ENCODE measurements at places on chromosomes 3 and 15. TPM values are rescaled to one million over a fixed set of nuclear protein-coding genes. Genes with fewer than 3 reads are reported as not detected.

- H3K36me3 ChIP-seq, result no peaks in the 10 kb centered on the region
- H3K4me3 ChIP-seq, result no peak overlapping the region
- no peaks in the 10 kb centered on the region for H3K27me3 ChIP-seq
- no peak overlapping the region for H3K27ac ChIP-seq
- DNase-seq, result no peak
- H3K4me1 ChIP-seq, result peaks cover 2% of the 10 kb centered on the region
These were observed 921.0 kb upstream of the ROBO1 start for GRCh38 chr3:80688814-80689213.

The PDIA3 gene
- 222 TPM for total RNA-seq

DNA sequence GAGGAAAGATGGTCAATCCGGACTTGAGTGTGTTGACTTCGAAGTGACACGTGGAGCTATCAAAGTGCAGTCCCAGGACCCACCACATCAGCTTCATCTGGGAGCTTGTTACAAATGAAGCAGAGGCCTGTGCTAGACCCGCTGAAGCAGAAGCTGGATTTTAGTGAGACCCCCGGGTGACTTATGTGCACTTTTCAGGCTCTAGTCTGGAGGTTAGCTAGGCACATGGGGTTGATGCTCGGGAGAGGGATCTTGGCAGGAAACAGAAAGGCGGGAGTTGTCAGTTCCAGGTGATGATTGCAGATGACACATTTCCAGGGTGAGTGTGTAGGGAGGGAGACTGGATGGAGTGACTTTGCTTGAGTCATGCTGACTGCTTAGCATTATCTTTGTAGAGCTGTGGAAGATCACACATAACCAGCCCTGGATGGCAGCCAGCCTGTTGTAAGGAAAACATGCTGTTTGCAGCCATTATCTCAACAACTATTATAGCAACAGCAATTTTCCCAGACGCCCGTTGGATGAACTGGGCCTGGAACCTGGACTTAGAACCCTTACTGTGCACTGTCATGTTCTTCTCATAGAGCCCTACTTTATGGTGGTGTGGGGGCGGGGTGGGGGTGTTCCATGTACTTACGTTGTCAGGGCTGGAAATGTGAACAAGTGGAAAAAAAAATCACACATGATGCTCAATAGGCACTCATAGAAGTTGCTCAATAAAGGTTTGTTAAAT lies 122.4 kb downstream of the THSD4 start:
- no peak overlapping the region for H3K4me3 ChIP-seq
- H3K4me1 ChIP-seq, result no peaks in the 10 kb centered on the region
- H3K27ac ChIP-seq, result no peak overlapping the region
- no peaks in the 10 kb centered on the region for H3K27me3 ChIP-seq
- no peak for DNase-seq
- peaks cover 4% of the 10 kb centered on the region for H3K36me3 ChIP-seq

DNA sequence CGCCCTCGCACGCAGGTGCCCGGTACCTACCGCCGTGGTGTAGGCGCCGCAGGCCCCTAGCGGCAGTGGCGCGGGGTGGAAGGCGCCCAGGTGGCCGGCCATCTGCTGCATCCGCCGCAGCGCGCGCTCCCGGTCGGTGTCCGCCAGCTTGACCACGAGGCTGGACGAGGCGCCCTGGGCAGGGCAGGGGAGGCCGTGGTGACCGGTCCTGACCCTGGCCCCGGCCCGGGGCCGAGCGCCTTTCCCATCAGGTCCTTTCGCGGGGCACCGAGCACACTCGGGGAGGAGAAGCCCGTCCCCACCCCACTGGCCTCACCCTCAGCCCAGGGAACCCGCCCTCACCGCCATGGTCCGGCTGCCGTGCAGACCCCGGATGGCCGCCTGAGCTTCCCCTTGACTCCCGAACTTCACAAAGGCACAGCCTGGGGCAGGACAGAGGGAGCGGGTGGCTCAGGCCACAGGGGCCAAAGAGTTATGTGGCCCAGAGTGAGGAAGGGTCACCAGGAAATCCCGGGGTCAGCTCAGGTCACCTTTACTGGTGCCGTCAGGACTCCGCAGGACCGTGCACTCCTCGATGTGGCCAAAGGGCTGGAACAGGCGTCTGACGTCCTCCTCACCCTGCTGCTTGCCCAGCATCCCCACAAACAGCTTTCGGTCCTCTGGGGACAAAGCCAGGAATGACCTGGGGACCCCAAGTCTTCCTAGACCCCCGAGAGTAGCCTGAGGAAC lies 17.4 kb upstream of the PARP6 start:
- peaks cover 3% of the 10 kb centered on the region for H3K27me3 ChIP-seq
- no peak for DNase-seq
- H3K4me1 ChIP-seq, result no peaks in the 10 kb centered on the region

DNA sequence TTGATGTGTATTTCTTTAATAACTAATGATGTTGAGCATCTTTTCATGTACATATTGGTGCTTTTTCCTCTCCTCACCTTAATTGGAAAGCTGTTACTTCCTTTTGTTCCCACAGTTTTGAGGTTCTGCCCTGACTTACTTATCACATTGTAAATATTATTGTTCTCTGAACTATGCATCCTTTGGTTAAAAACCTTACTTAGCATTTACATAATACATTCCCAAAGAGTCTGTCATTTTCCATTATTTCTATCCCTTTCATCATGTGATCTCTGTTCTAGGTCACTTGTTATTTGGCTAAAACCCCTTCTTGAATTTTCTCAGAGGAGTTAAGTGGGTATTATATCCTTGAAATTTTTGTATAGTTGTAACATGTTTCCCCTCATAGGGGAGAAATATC lies 33.0 kb downstream of the SLC12A6 start:
- H3K27ac ChIP-seq, result no peak overlapping the region
- H3K4me3 ChIP-seq, result no peak overlapping the region
- H3K27me3 ChIP-seq, result no peaks in the 10 kb centered on the region
- no peak for DNase-seq

All from glutamatergic neuron (in vitro differentiated cells).